ENCODE measurements at places on chromosomes 12 and 14.
A peak's percentile ranks its signal among the peaks of the same experiment; 100 is the strongest.

GRCh38 chr14:105335735-105336476, 21.4 kb downstream of the PACS2 start:
- DNase-seq: no peak

DNA sequence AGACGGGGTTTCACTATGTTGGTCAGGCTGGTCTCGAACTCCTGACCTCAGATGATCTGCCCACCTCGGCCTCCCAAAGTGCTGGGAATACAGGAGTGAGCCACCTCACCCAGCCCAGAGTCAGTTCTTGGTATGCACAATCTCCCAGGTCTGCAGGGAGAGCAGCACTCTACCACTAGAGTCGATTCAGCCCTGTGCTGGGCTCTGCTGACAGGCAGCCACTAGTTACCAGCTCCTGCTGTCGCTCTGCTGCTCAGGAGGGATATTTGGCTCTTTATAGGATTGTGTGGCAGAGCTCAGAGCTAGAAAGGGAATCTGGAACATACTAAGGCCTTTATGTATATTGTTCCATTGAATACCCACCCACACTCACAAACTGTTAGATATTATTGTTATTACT, 44.3 kb downstream of the SPTB start:
- DNase-seq: no peak

GRCh38 chr14:35965400-35965799, 139.3 kb downstream of the BRMS1L start:
- DNase-seq: no peak

GRCh38 chr14:44955528-44955927, 6.2 kb downstream of the KLHL28 start:
- no peak for DNase-seq

- no peak for DNase-seq
These were observed 24.3 kb downstream of the PPP1CC start for GRCh38 chr12:110718222-110718908.

- DNase-seq: peak; percentile 14
These were observed 414.1 kb downstream of the NPAS3 start for GRCh38 chr14:33352821-33353220.

DNA sequence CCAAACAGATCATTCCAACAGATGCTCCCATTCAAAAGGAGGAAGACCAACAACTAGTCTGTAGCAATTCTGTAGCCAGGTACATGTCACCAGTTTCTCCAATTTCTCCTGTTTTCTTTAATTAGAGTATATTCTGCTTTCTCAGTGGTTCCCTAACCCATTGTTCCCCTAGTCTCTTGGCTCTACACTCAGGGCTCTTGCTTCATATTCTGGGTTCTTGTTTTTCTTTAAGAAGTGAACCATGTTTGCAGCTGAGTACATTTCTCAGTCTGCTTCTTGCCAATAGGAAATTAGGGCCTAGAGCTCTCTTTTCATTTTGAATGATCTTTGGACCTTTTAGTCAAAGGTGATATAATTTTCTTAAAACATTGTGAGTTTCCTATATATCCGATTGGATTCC, 29.4 kb upstream of the STXBP6 start:
- DNase-seq: no peak

DNA sequence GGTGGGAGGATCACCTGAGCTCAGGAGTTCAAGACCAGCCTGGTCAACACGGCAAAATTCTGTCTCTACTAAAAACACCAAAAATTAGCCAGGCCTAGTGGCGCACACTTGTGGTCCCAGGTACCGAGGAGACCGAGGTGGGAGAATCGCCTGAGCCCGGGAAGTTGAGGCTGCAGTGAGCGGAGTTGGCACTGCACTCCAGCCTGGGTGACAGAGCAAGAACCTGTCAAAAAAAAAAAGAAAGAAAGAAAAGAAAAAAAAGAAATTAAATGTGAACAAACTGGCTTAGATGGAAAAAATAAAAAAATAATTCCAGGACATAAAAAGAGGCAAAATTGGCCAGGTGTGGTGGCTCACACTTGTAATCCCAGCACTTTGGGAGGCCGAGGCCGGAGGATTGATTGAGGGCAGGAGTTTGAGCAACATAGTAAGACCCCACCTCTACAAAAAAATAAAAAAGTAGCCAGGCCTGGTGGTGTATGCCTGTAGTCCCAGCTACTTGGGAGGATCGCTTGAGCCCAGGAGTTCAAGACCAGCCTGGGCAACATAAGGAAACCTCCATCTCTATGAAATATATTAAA, 3.5 kb downstream of the TMEM119 start:
- no peak for DNase-seq

- DNase-seq: peak; percentile 50
These were observed 22.4 kb downstream of the MAPK1IP1L start for GRCh38 chr14:55073856-55074255.
